Amygdala (tissue), 56 donors: ENCODE measurements at places on chromosomes 1 and 21.
A peak's percentile ranks its signal among the peaks of the same experiment; 100 is the strongest.

GRCh38 chr1:169565335-169566271 lies 20.7 kb downstream of the F5 start:
- DNase-seq, result no peak

DNA sequence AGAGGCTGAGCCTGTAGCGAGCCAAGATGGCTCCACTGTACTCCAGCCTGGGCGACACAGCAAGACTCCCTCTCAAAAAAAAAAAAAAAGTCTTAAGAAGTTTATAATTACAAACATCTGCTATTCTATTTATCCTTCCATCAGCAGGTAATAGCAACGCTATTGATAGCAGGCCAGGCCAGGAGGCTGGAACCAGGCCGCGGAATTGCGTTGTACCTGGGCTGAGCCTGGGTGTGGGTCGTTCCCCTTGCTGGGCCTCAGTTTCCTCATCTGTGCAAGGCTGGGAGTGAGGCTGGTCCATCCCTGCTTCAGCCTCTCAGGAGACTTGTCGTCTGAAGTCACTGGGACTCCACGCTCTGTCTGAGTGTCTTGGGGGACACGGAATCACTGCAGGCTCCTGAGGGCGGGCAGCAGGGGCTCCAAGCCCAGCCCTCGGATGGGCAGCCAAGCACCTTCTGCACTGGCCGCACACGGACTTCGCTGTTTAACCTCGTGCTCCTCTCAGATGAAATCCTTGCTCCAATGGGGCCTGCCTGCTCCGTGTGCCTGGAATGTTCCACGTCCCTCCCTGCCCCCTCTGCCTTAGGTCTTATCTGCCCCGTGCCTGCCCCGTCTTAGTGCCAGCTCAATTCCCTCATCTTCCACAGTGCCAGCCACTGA lies 103.9 kb upstream of the C1orf174 start:
- no peak for DNase-seq

DNA sequence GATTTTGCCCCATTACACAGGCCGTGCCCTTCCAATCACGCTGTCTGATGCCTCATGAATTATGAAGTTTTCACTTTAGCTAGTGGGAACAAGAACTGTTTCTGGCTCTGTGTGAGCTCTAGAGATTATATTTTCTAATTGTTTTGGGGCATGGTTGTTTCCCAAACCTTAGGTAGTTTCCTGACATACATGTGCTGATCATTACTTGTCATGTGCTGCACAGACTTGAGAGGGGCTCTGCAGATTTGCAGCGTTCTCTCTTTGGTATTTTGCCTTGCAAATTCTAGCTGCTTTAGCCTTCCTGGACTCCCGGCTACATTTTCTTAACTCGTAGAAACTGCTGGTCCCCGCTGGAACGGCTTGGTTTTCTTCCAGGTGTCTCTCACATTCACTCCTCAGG lies 142.1 kb upstream of the IVNS1ABP start:
- DNase-seq, result no peak

- DNase-seq, result no peak
Measured at GRCh38 chr21:40102682-40103081, 235.4 kb downstream of the PCP4 start.

- no peak for DNase-seq
Measured at GRCh38 chr1:67952071-67952470, 98.4 kb downstream of the DIRAS3 start.

DNA sequence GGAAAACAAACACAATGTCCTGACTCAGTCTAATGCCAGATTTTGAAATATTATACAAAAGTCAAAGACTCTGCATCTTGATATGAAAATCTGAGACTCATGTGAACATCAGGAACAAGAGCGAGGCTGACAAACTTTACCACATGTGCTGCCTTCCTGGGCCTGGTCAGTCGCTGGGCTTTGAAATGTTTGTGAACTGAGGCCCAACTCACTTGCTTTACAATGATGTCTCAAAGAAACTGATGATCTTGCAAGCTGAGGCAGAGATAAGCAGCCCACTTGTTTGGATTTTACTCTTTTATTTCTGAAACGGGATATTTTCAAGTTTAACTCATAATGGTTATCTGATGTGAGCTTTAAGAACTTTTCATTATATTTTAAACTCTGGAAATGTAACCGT lies 2.1 kb downstream of the BCAR3 start:
- no peak for DNase-seq

GRCh38 chr1:18175051-18175450 lies 67.5 kb downstream of the IGSF21 start:
- DNase-seq, result no peak

GRCh38 chr1:85894651-85895050 lies 186.4 kb upstream of the ZNHIT6 start:
- no peak for DNase-seq

GRCh38 chr1:5731110-5731423 lies 261.2 kb downstream of the NPHP4 start:
- no peak for DNase-seq

DNA sequence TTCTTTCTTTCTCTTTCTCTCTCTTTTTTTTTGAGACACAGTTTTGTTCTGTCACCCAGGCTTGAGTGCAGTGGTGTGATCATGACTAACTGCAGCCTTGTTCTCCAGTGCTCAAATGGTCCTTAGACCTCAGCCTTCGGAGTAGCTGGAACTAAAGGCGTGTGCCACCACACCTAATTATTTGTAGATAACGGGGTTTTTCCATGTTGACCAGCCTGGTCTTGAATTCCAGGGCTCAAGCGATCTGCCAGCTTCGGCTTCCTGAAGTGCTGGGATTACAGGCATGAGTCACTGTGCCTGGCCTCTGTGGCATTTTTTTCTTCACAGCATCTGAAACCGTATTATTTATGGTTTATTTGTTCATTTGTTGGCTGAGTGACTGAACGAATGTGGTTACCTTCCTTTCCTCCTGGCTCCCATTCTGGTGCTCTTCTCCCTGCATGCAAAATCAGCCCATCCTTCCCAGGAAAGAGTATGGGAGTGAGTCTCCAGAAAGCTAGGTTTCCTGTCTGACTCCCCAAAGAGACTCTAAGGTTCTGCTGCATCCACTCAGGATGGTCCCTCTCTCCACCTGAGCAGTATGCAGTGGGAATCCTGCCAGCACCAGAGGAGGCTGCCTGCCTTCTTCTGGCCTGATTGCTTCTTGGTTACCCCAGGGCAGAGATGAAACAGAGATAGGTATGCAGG lies 155.0 kb upstream of the BEND5 start:
- DNase-seq, result no peak

- no peak for DNase-seq
Measured at GRCh38 chr1:48771561-48771960, 5.1 kb downstream of the BEND5 start.

DNA sequence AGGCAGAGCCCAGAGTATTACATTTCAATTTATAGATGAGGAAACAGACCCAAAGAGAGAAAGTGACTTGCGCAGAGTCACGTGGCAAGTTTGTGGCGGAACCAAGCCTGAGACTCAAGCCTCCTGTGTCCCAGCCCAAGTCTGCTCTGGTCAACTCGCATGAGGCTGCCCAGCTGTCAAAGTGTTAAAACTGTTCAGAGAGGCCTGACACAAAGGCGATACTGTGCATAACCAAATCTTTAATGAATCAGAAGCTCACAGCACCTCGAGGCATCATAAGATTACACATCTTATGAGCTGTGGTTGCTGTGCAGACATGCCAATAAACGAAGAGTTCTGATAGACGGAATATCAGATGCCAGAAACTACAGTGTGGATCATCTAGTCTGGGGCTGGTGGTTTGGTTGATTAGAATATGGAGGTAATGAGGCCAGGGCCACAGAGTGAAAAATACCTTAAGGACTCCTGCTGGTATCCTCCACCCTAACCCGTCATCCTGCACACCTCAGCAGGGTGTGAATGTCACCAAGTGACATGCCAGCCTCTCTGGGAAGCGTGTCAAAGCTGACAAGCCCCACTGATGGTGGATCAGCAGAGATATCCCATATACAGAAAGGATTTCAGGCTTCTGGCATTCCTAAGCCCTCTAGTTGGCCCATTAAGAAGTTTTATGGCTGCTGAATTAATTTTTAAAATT lies 42.2 kb downstream of the TNNT2 start:
- DNase-seq, result no peak

DNA sequence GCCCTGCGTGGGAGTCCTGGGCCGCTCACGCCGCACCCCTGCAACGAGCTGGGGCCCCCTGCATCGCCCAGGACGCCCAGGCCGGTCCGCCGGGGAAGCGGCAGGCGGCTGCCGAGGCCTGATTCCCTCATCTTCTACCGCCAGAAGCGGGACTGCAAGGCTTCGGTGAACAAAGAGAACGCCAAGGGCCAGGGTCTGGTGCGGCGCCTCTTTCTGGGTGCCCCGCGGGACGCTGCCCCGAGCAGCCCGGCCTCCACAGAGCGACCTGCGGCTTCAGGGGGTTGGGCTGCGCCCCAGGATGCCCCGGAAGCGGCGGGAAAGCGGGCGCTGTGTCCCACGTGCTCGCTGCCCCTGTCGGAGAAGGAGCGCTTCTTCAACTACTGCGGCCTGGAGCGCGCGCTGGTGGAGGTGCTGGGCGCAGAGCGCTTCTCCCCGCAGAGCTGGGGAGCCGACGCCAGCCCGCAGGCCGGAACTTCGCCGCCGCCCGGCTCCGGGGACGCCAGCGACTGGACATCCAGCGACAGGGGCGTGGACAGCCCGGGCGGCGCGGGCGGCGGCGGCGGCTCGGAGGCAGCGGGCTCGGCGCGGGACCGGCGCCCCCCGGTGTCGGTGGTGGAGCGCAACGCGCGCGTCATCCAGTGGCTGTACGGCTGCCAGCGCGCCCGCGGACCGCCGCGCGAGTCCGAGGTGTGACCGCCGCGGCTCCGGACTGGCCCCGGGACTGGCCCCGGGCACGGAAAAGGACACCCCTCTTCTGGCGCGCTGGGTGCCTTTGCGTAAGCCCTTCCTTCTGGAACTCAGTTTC lies 2.7 kb downstream of the FAM110D start:
- peak; percentile 60 for DNase-seq

DNA sequence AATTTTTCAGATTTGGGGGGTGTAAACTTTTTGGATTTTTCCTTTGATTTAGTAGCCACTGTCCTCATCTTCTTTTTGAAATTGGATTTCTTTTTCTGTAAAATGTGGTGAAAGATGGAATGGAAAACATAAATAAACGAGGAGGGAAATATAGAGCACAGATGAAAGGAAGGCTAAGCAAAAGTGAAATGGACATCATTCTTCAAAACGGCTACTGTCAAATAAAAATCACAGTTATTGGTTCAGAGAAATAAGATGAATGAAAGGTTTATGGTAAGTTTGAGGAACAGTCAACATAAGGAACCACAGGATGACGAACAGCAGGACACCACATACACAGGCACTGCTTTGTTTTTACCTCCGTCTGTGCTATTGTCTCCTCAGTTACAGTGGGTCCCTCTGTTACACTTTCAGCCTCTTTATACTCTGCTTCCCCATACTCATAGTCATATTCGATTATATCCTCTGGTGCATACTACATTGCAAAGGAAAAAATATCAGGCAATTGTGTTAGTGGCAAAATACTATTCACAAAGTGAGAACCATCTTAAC lies 82.4 kb downstream of the COL11A1 start:
- no peak for DNase-seq

DNA sequence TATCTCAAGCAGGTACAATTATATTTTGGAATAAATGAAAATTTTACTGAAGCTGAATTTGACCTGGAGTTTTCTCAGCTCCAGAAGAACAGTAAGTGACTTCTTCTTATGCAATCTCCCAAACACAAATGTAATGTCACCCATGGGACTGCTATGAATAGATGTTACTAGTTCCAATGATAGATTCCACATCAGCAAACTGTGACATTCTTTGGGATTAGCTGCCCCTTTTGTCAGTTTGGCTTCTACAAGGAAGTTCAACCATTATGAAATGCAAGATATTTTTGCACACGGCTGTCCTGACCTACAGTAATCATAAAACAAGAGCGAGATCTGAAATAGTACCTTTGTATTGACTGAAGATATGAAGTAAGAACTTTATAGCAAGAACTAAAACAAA lies 27.8 kb upstream of the TSNAX start:
- DNase-seq, result no peak

- DNase-seq, result no peak
Measured at GRCh38 chr21:45326891-45327440, 39.3 kb upstream of the POFUT2 start.

GRCh38 chr21:43926196-43926595 lies 61.2 kb downstream of the AGPAT3 start:
- DNase-seq, result no peak

DNA sequence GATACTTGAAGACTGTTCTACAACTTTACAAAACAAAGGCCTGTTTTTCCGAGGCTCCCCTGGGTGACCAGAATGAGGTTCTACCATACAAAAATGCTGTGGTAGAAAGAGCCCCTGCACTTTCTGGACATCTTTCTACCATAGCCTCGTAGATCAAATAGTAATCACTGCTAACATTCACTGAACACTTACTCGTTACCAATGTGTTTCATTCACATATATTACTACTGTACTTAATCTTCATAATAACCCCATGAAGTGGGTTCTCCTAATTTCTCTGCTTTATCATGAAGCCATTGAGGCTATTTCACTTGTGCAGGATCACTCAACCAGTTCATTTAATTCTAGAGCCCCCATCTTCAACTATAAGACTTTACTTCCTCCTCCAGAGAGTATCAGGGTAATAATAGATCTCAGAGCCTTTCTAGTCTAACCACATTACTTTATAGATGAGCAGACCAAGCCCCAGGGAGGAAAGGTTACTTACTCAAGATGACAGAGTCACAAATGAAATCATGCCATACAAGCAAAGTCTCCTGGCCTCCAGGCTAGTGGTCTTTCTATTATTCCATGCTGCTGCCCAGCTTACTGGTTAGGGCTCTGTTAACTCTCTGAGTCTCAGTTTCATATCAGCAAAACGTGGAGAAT lies 46.7 kb upstream of the OSBPL9 start:
- no peak for DNase-seq

DNA sequence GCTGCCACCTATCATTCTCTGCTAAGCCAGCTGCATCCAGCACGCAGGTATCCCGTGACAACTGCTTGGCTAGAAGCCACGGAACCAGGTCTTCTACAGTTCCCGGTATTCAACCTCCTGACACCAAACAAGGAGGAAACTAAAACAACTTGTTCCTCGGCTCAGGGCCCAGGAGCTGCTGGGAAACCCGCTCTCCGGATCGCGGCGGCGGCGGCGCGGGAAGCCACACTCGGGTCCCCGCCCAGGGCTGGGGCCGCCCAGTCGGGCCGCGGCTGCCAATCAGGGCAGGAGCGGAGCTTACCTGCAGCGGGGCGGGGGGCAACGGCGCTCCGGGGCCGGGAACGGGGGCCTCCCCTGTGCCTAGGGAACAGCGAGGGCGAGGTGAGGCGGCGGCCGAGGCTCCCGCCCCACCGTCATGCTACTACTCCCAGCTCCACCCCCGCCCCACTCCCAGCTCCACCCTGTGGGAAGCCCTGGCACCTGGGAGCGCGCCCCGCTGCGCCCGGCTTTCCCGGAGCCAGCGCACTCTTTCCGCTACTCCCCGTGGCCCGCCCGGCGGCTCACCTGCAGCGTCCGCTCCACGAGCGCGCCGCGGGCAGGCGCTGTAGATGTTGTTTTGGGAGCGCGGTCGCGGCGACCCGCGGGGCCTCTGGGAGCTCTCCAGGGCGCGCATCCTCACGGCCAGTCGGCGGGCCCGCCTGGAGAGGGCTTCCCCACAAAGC lies 12.1 kb downstream of the IL24 start:
- peak; percentile 16 for DNase-seq
